ENCODE measurements at places on chromosomes 5 and 9.

- DNase-seq = peak; percentile 37
Measured at GRCh38 chr5:80249901-80250300, 5.9 kb downstream of the SERINC5 start.

DNA sequence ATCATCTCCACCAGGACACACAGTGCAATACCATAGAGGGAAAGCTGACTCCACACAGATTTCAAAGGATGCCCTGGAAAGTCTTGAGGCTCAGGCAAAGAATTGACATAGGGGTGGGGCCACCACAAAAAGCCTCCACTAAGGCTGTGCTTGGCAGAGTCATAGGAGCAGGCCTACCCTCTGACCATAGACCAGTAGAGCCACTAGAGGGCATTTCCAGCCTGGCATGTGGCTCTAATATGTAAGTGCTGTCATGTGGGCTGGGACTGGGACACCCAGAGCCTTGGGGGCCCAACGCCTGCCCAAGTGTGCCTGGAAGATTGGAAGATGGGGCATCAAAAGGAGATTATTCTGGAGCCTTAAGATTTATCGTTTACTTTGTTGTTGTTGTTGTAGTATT is 726.0 kb downstream of the DNAH5 start:
- DNase-seq = no peak

GRCh38 chr5:66744040-66744439 is 147.8 kb downstream of the MAST4 start:
- no peak for DNase-seq

GRCh38 chr9:27504259-27504658 is 19.8 kb upstream of the IFNK start:
- no peak for DNase-seq

DNA sequence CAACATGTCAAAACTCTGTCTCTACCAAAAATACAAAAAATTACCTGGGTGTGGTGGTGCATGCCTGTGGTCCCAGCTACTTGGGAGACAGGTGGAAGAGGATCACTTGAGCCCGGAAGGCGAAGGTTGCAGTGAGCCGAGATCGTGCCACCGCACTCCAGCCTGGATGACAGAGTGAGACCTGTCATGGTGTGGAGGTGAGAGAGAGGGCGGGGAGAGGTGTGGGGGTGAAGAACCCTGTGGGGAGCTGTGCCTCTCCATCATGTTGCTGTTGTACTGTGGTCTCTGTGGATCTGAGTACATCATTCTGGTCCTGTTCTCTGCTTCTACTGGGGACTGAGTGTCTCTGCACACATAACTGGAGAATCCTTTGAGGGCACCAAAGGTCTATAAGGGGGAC is 11.3 kb upstream of the SLC34A1 start:
- DNase-seq = no peak

GRCh38 chr5:177194268-177194667 is 60.7 kb downstream of the NSD1 start:
- no peak for DNase-seq

- DNase-seq = no peak
Measured at GRCh38 chr9:108053555-108054061, 564.0 kb upstream of the KLF4 start.

DNA sequence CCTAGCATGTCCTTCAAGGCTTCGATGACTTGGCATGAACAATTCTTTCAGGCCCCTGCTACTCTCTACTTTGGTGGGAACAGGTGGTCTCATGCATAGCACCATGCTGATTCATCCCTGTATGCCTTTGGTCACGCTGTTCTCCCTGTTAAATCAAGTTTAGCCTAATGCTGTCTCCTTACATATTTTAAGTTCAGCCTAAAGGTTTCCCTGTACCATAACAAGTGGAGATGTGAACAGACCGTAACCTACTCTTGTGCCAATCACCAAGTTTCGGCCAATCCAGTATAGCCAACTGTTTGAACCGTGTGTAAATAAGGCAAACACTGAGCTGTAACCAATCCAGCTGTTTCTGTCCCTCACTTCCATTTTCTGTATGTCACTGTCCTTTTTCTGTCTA is 8.0 kb downstream of the GAS1 start:
- no peak for DNase-seq

DNA sequence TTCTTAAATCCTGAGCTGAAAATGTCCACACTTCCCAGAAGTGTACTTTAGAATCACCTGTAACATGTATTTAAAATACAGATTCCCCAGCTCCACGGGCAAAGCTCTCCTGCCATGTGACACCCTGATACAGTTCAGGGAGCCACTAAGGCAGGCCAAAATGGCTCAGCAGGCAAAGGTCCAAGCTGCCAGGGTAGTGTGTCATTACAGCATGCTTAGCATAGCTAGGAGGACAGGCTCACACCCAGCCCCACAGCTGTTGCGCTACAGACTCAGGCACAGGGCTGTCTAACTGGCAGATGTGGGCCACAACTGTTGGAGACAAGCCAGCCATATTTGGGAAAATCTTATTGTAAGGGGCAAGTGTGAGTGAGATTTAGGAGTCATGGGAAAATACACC is 73.0 kb downstream of the C9orf85 start:
- no peak for DNase-seq

- no peak for DNase-seq
Measured at GRCh38 chr5:53403758-53404157, 76.7 kb upstream of the FST start.

DNA sequence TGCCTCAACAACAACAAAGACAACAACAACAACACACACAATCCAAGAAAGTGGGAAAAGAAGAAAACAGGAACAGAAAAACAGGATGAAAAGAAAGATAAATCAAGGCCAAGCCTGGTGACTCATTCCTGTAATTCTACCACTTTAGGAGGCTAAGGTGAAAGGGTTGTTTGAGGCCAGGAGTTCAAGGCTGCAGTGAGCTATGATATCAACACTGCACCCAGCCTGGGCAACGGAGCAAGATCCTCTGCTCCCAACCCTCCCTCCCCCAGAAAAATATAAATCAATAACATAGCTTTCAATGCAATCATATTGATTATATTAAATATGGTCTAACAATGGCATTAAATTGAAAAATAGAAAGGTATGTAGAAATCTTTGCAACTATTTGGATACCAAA is 32.1 kb downstream of the CENPK start:
- DNase-seq = no peak

DNA sequence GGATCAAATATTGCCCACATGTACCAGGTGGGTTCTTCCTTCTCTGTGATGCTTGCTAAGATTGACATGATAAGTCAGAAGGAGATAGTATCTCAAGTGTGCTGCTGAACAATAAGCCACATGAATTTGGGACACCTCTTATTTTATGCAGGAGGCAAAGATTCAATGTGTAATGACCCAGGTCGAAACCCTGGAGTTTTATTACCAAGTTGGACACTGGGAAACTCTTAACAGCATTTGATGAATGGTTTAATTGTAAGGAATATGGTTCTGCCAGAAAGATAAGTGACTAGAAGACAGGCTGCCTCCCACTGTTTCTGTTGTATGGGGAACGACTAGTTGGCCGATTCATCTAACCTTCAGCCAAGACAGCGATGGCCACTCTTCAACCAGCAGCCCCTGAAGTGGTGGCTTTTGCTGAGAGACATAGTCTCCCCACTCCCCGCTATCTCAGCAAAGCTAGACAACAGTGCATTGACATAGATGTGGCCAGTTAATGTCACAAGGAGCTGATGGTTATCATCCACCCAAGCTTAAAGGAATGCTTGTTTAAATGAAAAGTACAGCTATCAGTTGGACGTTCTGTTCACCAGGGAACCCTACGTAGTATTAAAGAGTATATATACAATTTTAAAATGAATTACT is 407.7 kb downstream of the KDM4C start:
- no peak for DNase-seq

GRCh38 chr5:169862391-169862811 is 117.9 kb downstream of the INSYN2B start:
- DNase-seq = no peak

- DNase-seq = no peak
Measured at GRCh38 chr5:58860680-58861079, 277.8 kb downstream of the RAB3C start.

GRCh38 chr9:105259731-105260612 is 15.5 kb downstream of the SLC44A1 start:
- DNase-seq = no peak

GRCh38 chr5:7902666-7903625 is 34.0 kb downstream of the MTRR start:
- DNase-seq = no peak

DNA sequence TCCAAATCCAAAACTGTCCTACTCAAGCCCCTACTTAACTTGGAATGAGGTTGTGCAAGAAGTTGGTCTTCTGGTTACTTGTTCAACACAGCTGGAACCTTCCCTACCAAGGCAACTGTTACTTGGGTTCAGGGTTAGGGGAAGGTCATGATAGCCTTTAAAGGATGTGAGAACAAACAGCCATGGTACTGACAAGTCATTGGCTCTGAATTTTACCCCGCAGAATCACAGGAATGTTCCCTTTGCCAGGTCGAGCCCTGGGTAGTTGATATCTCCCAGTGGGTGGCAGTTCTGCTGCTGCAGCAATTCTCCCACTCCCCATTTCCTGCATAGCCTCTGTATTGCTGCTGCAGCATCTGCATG is 396.1 kb upstream of the MPDZ start:
- DNase-seq = no peak

- peak; percentile 73 for DNase-seq
Measured at GRCh38 chr9:108813951-108814601, 41.7 kb downstream of the ACTL7B start.

- DNase-seq = peak; percentile 6
Measured at GRCh38 chr5:67807439-67807888, 408.1 kb upstream of the PIK3R1 start.

DNA sequence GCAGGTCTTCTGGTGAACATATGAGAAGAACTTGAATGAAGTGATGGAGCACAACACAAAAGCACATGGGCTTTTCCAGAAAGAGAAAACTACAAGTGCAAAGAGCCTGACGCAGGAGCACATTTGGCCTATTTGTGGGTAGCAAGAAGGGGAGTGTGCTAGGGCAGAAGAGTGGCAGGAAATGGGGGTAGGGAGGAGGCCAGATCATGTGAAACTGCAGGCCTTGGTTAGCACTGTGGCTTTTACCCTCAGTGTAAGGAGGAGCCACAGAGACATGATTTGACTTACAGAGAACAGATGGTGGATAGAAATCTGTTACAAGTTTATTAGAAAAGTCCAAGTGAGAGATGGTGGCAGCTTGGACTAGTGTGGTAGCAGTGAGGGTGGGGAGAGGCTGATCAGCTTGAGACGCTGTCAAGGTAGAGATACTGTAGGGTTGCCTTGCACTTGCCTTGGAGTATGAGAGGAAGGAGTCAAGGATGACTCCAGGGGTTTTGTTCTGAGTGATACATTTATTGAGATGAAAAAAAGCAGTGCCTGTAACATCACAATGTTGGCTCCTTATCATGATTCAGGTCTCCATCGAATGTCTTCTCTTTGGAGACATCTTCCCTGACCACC is 126.7 kb downstream of the PPP2R2B start:
- no peak for DNase-seq

DNA sequence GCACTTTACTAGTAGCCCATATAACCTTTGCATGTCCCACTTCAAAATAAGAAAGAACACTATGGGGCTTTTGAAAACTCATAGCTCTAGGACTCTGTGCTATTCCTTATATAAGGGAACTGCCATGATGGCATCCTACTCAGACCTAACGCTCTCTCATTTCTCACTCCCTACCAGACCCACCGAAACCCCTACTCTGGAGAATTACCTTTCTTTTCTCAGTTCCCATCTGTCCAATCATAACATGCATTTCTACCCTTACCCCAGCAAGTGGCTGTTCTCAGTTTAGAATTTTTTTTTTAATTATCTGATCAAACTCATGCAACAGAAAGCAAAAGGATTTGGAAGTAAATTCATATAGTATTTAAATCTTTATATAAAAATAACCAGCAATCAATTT is 27.3 kb downstream of the CARNMT1 start:
- DNase-seq = no peak

GRCh38 chr5:64417390-64417789 is 88.4 kb upstream of the RGS7BP start:
- no peak for DNase-seq

- DNase-seq = no peak
Measured at GRCh38 chr5:88483964-88484672, 215.5 kb upstream of the TMEM161B start.

GRCh38 chr5:126544087-126544740 is 50.8 kb downstream of the ALDH7A1 start:
- DNase-seq = peak; percentile 38

GRCh38 chr5:1432296-1432695 is 12.9 kb downstream of the SLC6A3 start:
- no peak for DNase-seq

DNA sequence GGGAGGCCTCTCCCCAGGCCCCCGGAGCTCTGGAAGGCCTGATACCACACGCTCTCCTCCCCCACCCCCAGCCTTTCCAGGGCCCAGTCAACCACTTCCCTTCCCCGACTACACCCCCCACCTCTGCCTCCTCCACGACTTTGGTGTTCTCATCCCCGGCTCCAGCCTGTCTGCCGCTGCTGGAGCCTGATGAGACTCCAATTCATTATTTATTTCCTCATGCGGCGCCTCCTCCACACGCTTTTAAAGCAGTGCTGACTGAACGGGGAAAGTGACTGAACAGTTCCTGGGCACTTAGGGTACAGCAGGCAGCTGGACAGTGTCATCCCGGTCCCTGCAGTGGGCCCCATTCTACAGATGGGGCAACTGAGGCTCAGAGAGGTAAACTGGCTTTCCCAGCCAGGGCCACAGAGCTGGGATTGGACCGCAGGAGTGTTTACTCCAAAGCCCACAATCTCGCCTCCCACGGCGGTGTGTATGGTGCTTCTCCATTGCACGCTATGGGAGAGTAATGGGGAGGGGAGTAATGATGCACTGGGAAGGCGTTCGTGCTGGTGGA is 15.9 kb upstream of the RPL26L1 start:
- DNase-seq = peak; percentile 75

- DNase-seq = no peak
Measured at GRCh38 chr5:176716320-176716719, 69.0 kb downstream of the TSPAN17 start.

GRCh38 chr9:31146485-31147166 is 1237.8 kb upstream of the ACO1 start:
- DNase-seq = no peak

All from suppressor macrophage (primary cell).